ENCODE measurements at places on chromosomes 12 and 14.
A peak's percentile ranks its signal among the peaks of the same experiment; 100 is the strongest.

- no peak for DNase-seq
Observed at GRCh38 chr14:36981832-36982529, 190.4 kb downstream of the SLC25A21 start.

GRCh38 chr12:48969833-48970701, 1.5 kb downstream of the WNT10B start:
- DNase-seq: no peak

GRCh38 chr12:83514372-83514771, 827.7 kb downstream of the TMTC2 start:
- no peak for DNase-seq

DNA sequence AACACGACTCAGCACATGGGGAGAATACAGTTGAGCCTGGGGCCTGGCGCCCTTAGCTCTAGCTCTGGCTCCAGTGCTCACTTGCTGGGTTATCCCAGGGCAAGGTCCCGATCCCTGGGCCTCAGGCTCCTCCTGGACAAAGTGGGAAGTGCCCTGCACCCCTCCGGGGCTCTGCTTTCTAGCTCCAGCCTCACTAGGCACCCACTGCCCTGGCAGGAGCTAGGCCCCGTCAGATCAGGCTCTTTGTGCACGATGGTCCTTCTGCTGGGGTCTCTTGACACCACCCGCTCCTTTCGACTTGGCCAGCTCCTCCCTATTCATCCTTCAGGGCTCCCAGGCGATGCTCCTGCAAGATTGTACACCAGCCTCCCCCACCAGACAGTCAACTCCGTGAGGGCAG, 23.4 kb downstream of the NCKAP5L start:
- no peak for DNase-seq

GRCh38 chr12:10867381-10867780, 16.7 kb downstream of the PRH1 start:
- DNase-seq: no peak

- no peak for DNase-seq
Observed at GRCh38 chr12:58189030-58189429, 247.7 kb downstream of the ATP23 start.

DNA sequence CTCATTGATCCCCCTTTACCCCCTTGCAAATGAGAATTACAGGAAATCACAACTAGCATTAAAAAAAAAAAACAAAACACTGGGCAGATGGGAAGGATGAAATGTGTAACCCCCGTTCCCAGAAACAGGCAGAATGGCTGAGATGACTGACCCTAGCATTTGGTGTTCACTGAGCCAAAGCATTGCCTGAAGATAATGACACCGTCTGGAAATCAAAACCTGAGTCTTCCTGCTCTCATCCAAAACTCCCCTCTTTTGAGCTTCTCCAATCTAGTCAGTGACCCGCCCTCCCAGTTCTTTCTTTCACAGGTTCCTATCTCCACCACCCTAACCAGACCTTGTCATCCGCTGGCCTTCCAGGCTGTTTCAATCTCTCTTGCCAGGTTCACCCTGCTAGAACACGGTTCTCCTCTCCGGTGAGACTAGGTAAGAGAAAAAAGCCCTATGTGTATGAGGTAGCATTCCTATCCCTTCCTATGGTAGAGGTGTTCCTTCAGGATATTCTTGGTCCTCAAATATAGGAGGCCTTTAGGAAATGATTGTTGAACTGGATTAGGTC, 21.3 kb downstream of the SUSD6 start:
- no peak for DNase-seq

GRCh38 chr14:20680363-20680762, 4.0 kb upstream of the RNASE4 start:
- no peak for DNase-seq

DNA sequence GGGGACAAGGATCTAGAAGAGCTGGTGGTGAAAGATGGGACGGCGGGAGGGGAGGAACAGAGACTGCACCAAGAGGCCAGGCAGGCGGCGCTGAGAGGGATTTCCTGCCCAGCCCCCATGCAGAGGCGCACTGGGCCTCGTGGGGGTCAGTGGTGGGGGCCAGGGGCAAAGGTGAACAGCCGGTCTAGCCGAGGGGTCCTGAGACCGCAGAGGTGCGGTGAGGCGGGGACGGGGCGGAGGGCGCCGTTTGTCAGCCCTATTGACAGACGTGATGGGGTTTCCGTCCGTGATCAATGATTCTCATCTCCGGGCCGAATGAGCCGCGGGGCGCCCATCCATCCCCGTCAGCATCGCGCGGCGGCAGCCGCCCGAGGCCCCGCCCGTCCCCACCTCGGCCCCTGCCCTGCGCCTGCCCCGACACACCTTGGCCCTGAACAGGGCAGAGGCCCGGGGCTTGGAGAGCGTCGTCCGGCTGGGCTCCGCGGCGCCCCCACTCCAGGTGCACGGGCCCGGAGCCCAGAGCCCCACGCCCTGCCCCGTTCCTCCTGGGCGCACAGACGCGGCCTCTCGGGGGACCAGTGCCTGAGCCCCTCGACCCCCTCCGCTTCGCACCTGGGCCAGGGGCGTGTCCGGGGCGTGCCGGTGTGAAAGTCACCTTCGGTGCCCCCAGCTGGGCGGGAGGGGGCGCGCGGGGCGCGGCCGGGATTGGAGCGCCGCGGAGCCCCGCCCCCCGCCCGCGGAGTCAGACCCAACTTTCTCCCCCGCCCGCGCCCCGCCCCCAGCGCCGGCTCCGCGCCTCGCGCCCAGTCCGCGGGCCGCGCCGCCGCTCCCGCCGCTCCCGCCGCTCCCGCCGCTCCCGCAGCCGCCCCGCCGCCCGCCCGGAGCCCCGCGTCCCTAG, at the start of gene NXPH4:
TSS of gene NXPH4 (plus strand) at position 781 of the 898 bp plus-strand sequence. CDS start 176 bp downstream, outside the sequence.
- DNase-seq: no peak

DNA sequence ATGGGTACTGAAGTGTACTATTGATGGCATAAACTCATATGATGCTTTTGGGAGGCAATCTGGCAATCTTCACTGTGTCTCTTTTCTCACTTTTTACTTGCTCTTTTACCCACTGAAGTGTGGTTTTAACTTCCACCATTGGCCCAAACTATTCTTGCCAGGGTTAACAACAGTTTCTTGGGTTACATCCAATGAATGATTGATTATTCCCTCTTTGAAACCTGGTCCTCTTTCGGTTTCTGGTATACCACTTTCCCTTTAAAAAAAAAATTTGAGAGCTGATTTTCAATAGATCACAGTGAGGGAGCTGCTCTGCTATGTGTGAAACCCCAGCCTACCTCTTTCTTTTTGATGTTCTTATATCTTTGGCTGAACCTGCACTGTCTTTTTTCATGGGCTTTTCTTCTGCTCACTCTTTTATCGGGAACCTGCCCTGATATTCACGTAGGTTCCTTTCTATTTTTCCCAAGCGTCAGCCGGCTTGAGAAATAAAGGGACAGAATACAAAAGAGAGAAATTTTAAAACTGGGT, 56.1 kb upstream of the OR4E1 start:
- DNase-seq: no peak

DNA sequence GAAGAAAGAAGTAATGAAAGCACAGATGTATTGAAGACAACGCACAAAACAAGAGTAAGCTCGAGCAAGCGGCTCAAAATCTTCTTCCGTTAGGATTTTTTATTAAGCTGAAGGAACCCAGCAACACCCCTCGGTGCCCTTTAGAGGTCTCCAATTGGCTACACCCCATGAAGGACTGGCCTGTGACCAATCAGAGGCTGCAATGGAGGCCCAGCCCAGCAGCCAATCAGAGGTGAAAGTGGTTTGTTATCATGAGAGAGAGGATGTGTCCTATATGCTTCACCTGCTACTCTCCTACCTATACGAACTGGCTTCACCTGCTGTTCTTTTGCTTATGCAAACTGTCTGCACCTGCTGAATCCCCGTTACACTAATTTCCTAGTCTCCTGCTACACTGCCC, 358.8 kb downstream of the C12orf50 start:
- no peak for DNase-seq

- DNase-seq: no peak
Observed at GRCh38 chr12:2336409-2336829, 283.6 kb downstream of the CACNA1C start.

- no peak for DNase-seq
Observed at GRCh38 chr14:56894591-56894991, 84.3 kb upstream of the OTX2 start.

- no peak for DNase-seq
Observed at GRCh38 chr14:54881761-54882401, 20.7 kb downstream of the GCH1 start.

GRCh38 chr14:53152887-53153701, at the start of gene DDHD1:
TSS of gene DDHD1 (minus strand) at chr14:53153323. CDS start at chr14:53153098, 225 bp downstream.
- peak; percentile 78 for DNase-seq

DNA sequence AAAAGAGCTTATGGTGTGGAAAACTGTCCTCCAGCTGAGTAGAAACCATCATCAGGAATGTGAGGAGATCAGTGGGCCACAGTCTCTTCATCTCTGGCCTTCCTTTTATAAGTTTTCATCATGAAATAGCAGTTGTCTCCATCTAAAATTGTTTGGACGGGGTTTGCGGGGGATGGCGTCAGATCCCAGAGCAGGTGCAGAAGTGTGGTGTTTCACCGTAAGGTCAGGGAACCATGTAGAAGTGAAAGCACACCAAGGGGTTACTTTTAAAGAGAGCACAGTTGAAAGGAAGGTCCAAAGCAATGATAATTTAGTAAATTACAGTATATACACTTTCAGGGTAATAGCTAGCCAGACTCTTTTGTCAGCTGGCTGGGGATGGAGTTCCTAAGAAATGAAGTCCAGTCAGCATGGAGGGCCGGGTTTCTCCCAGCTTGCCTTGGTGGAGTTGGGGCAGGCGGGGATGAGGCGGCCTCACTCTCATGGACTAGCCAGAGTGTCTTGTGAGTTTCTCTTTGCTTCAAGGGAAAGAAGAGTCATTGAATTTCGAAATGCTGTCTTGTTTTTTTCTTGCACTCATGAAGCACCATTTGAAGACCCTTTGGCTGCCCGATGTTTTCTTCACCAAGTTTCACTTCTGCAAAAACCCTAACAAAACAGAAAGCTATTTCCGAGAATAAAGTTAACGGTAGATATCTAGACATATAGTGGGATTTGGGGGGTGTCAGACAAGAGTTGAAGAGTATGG, 100.6 kb downstream of the ETV6 start:
- no peak for DNase-seq

DNA sequence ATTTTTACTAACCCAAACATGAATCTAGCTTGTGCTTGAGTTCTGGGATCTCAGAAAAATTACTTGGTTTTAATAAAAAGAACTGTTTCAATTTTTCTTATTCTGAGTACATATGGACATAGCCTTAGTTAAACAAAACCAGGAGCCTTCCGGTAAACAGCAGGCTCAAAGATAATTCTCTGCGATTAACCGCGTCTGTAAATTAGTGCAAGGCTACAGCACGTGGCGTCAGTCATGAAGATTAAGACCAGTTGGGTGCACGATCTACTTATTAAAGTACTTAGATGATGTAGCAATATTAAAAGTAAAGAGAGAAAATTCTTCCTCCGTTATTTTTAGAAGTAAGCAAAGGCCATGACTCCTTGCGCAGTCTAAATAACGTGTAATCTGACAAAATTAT, 700 bp downstream of the KCNJ8 start:
- no peak for DNase-seq

DNA sequence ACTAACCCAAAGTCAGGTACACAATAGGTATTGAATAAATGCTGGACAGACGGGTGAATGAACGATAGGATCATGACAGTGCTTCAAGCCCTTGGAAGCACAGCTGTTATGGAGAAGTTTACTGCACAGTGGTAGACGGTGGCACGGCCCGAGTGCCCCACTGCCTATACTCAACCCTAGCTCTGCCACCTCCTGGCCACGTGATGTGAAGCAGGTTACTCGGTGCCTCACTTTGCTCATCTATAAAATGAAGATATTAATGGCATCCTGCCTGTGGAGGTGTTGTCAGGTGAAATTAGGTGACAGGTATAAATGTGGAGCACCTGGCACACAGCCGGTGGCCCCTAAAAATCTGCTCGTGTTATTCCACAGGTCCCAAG, 5.8 kb downstream of the ASB2 start:
- no peak for DNase-seq

- DNase-seq: no peak
Observed at GRCh38 chr12:50508414-50508813, 3.6 kb downstream of the DIP2B start.

DNA sequence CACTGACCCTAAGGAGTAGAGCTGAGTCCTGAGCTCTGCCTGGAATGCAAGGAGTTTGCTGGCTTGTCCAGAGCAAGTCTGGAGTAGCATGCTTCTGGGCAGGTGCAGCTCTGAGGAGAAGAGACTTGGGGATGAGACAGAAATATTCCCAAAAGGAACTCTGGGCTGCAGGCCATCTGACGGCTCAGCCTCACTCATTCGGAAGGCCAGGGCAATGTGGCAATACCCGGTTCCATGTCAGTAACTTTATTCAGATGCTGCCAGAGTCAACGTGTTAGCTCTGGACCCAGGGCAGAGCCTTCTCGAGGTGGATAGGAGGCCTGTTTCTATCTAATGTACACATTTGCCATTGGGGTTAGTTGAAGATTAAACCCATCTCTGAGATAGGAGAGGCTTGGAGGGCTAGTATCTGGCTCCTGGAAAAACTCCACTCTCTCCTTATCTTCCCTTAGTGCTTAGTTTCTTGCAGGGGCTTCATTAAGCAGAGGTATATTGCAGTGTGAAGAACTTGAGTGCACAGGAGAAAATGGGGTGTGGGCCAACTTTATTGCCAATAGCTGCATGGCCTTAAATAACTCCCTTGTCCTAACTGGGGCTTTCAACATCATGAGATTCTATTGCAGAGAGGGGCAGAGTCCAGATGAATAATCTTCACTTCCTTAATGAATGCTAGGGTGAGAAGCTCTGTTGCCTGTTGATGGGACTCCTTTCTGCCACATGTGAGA, 65.6 kb downstream of the NTF3 start:
- no peak for DNase-seq

GRCh38 chr12:50188241-50188781, 21.1 kb upstream of the CERS5 start:
- no peak for DNase-seq

DNA sequence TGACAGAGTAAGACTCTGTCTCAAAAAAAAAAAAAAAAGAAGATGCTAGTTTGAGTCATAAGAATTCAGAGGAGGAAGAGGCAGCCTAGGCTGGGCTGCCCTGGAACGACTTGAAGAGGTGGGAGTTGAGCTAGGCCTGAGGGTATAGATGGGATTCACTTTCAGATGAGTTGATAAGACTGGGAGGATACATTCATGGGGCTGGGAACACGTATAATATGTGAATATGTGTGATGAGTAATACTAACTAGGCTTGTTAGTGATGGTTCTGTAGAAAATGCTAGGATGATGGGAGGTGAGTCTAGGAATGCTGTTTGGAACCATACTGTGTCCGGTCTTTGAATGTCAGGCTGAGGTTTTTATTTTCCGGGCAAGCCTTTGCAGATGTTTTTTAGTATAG, 9.0 kb downstream of the PLEKHA5 start:
- DNase-seq: no peak

GRCh38 chr12:3294481-3294911, 196.5 kb upstream of the PRMT8 start:
- DNase-seq: no peak

All from NCI-H2107 (cell line).